ENCODE measurements at places on chromosomes 16 and 17. TPM values are rescaled to one million over a fixed set of nuclear protein-coding genes. Genes with fewer than 3 reads are reported as not detected.

Gene FNDC8
- not detected for polyA plus RNA-seq

Gene SOX9
- 1.0 TPM for polyA plus RNA-seq

Gene TEKT5
- polyA plus RNA-seq = 0.17 TPM

Gene KRT20
- polyA plus RNA-seq = not detected

Gene CACNG4
- polyA plus RNA-seq = not detected

Gene SOX8
- 2.7 TPM for polyA plus RNA-seq

Gene PLCD3
- 3.4 TPM for polyA plus RNA-seq

Gene TBC1D26
- polyA plus RNA-seq = 0.29 TPM

Gene MYCBPAP
- 0.15 TPM for polyA plus RNA-seq

Gene TMC6
- 252 TPM for polyA plus RNA-seq

Gene CCR7
- polyA plus RNA-seq = 63.5 TPM

Gene KLHDC4
- 30.2 TPM for polyA plus RNA-seq

Gene AMDHD2
- polyA plus RNA-seq = 37.8 TPM

Gene OR3A2
- polyA plus RNA-seq = not detected

Gene C16orf74
- 107 TPM for polyA plus RNA-seq

Gene USP6
- 0.08 TPM for polyA plus RNA-seq

Gene CCL13
- polyA plus RNA-seq = 0.12 TPM

Gene GNAO1
- 0.32 TPM for polyA plus RNA-seq

Gene CCL4L2
- polyA plus RNA-seq = 8.5 TPM

Gene CCL3
- 17.6 TPM for polyA plus RNA-seq

Gene CLTC
- polyA plus RNA-seq = 73.9 TPM

Gene TNFRSF17
- 14.7 TPM for polyA plus RNA-seq

Gene HBM
- 2.9 TPM for polyA plus RNA-seq

Gene MYL11
- polyA plus RNA-seq = 2.7 TPM

Gene GLP2R
- 0.12 TPM for polyA plus RNA-seq
